ENCODE measurements at places on chromosomes 1 and 21.

- no peak for DNase-seq
Observed at GRCh38 chr1:210397681-210398080, 69.0 kb downstream of the HHAT start.

GRCh38 chr1:202017749-202018467 lies 7.5 kb downstream of the ELF3 start:
- no peak for DNase-seq

DNA sequence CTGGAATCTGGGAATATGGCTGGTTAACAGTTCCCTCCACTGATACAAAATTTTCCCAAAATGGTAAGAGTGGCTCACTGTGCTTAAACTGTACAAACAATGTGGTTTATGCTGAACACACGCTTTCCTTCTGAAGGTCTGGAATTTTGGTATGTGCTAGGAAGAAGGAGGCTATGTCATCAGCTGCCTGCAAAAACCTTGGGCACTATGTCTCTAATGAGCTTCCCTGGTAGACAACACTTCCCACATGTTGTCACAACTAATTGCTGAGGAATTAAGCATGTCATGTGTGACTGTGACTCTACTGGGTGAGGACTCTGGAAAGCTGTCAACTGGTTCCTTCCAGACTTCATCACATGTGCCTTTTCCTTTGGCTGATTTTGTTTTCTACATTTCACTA lies 29.2 kb downstream of the IPP start:
- no peak for DNase-seq

DNA sequence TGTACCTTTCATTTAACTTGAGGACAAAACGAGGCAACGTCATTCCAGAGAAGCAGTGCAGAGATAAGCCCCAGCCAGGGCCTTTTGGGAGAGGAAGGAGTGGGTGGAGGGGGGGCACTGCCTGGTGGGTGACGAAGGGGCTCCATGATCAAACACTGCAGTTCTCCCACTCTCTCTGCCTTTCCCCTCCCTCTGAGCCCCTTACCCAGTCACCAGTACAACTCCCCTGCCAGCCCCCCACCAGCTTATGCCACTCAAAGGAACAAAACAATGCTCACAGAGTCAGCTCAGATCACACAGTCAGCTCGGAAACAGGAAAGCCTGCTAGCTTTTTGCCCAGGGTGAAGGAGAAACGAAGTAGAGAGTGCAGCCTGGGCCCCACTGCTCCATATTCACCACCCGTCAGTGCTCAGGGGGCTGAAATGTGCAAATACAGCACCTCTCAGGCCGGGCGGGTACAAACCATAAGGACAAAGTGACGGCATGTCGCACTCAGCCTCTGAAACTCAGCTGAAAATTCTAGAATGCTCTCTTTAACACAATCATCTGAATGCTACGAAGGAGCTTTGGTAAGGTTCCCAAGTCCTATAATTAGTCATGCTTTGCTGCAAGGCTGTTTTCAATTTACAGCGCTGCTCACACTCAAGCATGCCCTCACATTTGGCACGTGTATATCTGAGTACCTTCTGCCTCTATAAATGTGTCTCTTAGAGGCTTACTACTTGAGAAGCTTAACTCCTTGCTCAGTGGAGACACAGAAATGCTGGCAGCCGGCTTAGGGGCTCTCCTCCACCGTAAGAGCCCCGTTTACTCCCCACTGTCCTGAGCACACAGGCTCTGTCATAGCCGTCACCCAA lies 65.8 kb upstream of the RAB4A start:
- DNase-seq = peak; percentile 43

DNA sequence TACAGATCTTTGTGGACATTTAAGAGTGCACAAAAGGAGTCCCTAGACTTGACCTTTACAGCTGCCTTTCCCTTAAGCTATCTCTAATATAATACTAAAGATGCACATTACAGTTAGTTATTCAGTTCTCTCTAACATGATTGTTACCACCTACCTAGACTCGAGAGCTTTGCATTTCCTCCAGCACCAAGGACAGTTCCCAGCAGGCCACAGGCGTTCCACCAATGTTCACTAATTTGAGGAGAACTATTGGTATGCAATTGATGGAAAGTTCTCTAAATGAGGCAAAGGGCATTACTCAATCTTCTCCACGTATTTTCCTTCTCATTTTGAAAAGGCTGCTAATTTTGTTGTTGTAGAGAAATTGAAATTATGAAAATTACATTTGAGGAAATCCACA lies 5.4 kb upstream of the NTNG1 start:
- DNase-seq = no peak
